ENCODE measurements at places on chromosomes 3 and 15.

DNA sequence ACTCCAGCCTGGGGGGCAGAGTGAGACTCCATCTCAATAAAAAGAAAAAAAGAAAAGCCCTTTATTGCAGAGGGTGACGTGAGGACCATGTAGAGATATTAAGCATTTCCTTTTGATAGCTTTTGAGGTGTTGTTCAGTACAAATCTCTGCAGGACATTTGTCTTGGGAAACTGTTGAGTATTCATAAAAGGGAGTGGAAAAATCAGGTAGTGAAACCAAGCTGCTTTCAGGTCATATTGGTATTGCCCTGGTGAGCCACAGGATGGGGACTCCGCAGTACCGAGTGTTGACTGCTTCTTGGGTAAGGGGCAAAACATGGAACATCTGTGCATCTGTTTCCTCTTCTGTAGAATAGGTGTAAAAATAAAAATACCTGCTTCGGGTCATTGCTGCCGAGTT is 9.9 kb downstream of the ITPR1 start:
- no peak for DNase-seq

DNA sequence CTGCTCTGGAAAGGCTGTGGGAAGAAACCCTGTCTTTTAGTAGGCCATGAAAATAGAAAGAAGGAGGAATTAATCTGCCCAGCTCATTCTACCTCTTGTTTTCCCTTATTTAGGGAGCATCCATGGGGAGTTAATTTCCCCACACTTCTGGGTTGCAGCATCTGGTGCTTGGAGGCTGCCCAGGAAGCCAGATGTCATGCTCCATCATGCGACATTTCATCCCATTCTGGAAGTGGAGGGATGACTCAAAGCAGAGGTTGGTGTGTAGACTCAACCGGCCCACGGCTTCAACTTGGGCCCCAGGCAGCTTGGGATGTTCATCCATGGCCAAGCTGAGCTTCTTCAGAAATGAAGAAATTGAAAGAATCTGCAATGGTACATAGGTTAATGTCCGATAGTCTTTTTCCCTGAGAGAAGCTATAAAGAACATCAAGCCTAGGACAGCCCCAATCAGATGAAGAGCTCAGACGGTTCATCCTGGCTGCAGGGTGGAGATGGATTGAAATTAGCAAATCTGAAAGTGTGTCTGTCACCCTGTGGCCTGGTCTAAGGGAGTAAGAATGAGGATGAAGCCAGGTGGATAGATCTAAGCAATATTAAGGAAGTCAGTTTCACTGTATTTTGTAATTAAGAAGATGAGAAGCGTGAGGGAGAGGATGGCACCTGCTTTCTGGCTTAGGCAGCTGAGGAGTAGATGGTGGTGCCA is 24.5 kb upstream of the PROK2 start:
- DNase-seq: no peak

DNA sequence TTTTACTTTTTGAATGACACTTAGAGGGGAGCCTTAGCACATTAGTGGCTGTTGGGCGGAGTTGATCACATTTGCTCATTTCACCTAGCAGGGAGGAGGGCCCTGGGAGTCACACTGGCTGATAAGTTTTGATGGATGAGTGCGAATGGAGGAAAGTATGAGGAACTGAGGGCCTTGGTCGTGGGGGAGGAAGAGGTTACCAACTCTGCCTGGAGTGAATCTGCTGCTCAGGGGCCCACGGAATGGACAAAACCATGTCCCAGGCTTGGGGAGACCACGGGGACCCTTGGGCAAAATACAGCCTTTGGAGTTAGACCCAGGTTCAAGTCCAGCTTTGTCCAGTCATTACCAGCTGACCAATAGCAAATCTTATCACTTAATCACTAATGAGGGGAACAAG is 5.1 kb upstream of the FLNB start:
- no peak for DNase-seq

DNA sequence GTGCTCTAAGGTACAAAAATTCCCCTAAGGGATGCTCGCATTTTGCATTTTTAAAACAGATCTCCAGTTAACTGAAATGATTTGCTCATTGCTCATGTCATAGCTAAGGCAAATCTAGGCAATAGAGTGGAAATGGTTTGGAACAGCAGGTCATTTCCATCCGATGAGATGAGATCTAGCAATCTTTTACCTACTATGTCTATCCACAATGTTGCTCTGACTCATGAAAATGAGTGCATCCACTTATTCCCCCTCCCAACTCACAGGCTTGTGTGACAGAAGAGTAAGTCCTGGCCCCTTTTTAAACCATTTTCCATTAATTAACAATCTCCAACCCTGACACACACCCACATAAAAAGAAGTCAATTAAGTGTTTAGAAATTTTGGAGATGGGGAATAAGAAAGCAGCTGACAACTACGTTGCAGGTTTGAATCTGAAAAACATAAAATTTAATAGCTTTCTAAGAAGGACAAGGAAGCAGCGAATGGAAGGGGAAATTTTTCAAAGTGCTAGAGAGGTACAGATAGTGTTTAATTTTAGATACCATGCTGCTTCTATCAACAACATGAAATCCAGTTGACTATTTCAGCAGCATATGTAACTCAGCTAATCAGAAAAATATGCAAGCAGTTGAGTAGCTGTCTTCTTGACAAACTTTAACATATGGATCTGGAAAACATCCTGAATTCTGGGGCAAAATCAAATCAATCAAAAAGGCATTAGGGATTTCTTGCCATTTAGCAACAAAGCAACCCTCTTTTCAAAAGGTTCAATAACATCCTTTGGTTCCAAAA is 112.0 kb downstream of the TMCO5A start:
- no peak for DNase-seq

DNA sequence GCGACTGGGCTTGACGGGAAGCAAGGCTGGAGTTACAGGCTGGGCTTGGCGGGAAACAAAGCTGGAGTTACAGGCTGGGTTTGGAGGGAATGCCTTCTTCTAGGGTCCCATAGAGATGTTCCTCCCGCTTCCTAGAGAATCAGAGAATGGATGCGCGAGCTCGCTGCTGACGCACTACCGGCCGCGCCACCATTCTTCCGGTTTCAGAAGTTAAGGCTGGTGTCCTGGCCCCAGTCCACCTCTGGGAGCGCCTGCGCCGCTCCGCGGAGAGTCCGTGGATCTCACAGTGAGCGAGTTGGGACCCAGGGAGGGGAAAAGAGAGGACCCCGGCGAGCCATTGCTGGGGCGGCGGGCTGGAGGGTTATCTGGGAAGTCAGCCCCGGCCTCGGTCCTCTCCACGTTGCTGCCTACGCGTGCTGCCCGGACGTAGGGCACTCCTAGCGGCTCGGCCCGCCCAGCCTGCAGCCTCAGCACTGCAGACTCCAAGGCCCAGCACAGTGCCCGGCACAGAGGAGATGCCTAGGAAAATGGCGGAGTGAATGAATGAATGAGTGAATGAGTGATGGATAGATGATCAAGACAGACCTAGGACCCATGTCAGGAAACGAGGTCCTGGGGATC is at the start of gene ZNF502:
Gene ZNF502 (plus strand): TSS at position 206 of the 621 bp plus-strand sequence. CDS start 7,602 bp downstream, outside the sequence.
- DNase-seq: peak; percentile 90

DNA sequence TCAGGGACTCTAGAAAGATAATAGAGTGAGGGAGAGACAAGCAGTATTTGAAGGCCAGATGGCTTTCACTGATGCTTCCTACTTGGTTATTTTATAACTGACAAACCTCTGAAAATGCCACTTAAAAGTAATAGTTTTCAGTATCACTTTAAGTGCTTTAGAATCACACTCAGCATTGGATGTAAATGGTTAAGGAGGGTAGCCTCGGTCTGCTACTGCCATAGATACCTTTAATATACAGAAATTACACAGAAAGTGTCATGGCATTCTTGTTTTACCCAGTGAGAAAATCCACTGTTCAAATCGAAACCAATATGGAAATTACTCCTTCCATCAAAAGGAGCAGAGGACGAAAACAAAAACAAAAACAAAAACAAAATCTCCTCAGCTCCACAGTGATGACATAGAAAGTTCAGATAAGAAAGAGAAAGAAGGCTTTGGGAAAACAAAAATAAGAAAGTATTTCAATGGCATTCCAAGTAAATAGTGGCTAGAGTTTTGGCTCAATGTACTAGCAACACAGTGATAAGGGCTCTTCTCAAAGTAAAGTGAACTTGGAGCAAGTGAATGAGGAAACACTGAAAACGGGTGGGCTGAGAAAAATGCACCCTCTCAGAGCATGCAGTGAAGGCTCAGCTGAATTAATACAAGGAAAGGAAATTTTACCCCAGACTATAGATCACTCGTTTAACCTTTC is 43.2 kb upstream of the CD47 start:
- no peak for DNase-seq

GRCh38 chr3:35900079-35900478 is 260.8 kb downstream of the ARPP21 start:
- no peak for DNase-seq

- DNase-seq: peak; percentile 11
Observed at GRCh38 chr15:29570121-29570947, 251.9 kb downstream of the TJP1 start.

DNA sequence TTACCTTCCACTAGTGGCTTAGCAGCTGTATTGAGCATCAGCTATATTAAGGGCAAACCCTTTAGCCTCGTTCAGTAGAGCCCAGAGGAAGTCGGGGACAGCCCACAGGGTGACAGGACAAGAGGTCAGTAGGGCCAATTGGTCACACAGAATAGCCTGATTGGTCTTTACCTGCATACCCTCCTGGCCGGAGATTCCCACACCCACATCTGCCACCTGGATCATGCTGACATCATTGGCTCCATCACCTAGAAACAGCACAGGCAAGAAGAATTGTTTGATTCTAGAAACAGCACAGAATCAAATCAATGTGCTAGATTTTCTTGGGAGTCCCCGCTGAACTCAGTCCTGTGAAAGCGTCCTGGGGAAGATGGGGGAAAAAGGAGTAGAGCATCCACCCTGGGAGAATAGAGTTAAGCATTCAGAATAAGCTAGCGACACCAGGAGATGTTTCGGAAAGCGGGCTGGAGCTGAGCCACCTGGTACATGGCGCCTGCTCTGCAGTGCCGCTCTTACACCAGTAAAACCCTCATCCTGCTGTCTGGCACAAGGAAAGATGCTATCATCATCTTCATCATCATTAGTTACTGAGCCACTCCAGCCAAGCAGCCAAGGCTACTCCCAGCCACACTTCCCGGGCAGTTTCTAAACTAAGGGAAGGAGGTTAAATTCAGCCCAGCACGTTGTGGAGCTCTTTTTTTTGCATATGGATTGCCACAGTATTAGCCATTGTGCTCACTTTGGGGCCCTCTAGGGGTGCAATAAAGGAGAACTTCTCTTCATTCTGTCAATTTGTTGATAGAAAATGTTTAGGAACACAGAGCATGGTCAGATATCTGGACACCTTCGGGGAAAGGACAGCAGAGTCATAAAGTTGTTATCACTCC is 171.3 kb downstream of the ATP10A start:
- DNase-seq: peak; percentile 50

GRCh38 chr3:155491696-155492095 is 198.2 kb upstream of the STRIT1 start:
- no peak for DNase-seq

DNA sequence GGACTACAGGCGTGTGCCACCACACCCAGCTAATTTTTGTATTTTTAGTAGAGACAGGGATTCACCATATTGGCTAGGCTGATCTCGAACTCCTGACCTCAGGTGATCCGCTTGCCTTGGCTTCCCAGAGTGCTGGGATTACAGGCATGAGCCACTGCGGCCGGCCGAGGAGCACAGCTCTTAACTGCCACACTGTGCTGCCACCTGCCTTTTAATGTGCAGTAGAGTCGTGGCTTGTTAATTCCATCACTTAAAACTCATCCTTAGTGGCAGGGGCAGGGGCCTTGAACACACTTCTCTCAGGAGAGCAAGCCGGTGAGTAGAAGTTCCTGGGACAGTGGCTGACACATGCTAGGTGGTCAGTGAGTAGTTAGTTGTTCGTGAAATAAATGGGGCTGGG is 12.5 kb downstream of the ABCF3 start:
- no peak for DNase-seq

- DNase-seq: no peak
Observed at GRCh38 chr3:184355261-184356040, 6.0 kb downstream of the CLCN2 start.

- peak; percentile 29 for DNase-seq
Observed at GRCh38 chr15:92391640-92392039, 2.0 kb upstream of the ST8SIA2 start.

GRCh38 chr15:43931790-43932435 is 105.1 kb downstream of the WDR76 start:
- no peak for DNase-seq

DNA sequence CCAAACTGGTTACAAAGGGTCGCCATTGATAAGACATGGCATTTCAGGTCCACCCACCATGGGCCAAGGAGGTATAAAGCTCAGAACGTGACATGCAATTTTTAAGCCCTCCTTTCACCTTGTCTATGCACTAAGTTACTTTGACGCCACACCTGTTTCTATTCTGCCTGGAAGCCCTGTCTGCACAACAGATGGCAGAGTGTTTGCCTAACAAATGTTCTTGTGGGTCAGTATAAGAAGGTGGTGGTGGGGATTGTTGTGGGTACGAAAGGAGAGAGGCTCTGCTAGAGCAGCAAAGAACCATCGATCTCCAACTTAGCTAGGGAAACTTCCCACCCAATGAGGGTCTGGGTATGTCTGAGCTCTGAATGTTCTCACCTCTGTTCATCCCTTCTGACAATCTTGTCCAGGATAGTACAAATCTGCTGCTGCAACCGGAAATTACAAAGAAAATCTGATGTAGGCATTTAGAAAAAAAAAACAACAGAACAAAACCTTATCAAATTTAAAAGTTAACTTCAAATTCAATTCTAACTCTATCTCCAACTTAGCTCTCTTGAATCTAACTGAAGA is 945.0 kb upstream of the CFAP20DC start:
- DNase-seq: peak; percentile 64

DNA sequence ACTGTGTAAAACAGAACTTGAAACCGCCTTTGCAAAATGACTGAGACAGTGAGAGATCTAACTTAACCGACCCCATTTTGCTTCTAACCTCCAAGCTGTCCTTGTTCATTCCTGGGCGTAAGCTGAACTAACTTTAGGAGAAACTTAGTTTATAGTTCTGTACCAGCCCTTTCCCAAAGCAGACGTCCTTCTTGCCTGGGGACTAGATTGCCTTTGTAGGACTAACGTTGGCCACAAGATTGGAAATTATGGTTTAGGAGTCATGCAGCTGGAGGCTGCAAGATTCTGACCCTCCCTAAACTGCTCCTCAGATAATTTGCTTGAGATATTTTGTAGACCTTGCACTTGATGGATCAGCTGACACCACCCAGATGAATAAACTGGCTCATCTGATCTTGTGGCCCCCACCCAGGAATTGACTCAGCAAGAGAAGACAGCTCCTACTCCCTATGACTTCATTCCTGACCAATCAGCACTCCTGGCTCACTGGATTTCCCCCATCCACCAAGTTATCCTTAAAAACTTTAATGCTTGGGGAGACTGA is 219.9 kb upstream of the PROK2 start:
- DNase-seq: no peak

GRCh38 chr15:90901175-90902039 is 1.7 kb upstream of the MAN2A2 start:
- DNase-seq: no peak

- DNase-seq: no peak
Observed at GRCh38 chr3:194608981-194609380, 24.2 kb downstream of the TMEM44 start.

- DNase-seq: no peak
Observed at GRCh38 chr15:57335719-57336118, 40.6 kb upstream of the CGNL1 start.
